ENCODE measurements at places on chromosomes 5 and 9.
A peak's percentile ranks its signal among the peaks of the same experiment; 100 is the strongest.

- no peak for DNase-seq
These were observed 15.2 kb downstream of the PCDH1 start for GRCh38 chr5:141862936-141863543.

GRCh38 chr9:37582548-37583157 lies 6.5 kb upstream of the FBXO10 start:
- DNase-seq: no peak

GRCh38 chr5:66680221-66680620 lies 84.0 kb downstream of the MAST4 start:
- no peak for DNase-seq

GRCh38 chr5:92956886-92957285 lies 624.1 kb downstream of the NR2F1-AS1 start:
- no peak for DNase-seq

- DNase-seq: no peak
These were observed 82.4 kb downstream of the NNT start for GRCh38 chr5:43685252-43685950.

DNA sequence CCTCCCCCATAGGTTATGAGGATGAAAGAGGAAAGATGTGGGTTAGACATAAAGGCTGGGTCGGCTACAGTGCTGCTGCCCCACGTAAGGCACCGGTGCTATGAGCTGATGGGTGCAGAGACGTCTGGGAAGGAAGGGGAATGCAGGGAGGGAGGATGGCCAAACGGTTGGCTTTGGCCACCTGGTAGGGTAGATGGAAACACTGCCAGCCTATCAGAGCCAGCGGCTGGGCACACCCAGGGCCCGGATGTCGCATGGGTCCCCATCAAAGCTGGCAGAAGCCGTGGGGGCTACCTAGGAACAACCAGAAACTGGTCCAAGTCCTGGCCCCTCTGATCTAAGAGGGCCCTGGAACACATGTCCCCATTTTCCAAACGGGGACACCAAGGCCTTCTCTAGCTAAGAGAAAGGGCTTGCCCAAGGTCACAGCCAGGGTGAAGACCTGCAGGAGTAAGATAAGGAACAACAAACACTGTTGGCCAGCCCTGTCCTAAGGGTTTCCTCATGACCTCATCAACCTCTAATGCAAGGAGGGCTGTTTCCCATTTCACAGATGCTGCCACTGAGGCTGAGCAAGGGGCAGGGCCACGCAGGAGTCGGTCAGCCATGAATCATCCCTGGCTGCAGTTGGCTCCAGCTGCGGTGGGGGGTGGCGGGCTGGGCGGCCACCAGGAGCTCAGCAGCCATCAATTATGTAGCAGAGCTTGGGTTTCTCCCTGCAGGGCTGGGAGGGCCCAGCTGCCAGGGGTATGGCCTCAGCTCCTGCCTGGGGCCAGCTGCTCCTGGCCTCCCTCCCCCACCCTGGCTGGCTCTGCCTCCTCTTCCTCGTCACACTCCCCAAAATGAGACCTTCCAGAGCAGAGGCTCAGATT lies 4.9 kb downstream of the SH3GLB2 start:
- DNase-seq: no peak

DNA sequence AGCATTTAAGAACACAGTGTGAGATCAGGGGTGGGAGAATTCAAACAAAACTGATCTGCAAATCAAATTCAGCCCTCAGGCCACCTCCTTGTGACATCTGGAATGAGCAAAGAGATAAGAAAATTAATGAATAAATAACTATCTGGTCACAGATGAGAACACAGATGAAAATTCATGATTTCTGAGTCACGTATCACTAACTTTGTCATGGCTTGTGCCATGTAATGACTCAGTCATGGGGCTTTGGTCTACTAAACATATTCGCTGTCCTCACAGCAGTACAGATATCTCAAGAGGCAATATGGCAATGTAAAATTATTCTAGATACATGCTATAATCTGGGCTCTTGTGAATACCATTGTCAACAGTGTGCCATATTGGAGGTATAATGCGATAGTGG lies 274.4 kb downstream of the MAN2A1 start:
- no peak for DNase-seq

- no peak for DNase-seq
These were observed 11.3 kb downstream of the WWC1 start for GRCh38 chr5:168302785-168303184.

DNA sequence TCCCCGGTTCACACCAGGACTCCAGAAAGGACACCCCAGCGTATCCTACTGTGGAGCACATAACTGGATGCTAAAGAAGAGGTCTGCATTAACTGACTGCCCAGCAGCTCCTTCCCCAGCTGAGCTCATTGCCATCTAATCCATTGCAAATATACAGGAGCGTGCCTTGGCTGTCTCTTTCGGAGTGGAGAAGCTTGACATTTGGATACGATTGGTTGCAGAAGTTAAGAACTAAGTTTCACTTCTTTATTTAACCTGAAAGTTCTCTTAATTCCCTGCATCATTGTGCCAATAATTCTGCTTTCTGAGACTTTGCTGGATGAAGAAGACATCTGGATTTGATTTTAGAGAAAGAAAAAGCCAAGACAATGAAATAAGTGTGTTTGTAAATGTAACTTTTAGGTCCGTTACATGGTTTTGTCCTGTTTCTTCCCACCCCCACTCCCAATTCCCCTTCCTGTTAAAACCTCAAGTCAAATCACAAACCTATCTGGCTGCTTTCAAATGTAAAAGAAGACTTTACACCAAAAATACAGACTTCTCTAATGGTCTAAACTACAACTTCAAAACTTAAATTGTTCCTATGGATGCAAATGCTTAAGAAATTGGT lies 33.9 kb downstream of the TAS2R1 start:
- no peak for DNase-seq

DNA sequence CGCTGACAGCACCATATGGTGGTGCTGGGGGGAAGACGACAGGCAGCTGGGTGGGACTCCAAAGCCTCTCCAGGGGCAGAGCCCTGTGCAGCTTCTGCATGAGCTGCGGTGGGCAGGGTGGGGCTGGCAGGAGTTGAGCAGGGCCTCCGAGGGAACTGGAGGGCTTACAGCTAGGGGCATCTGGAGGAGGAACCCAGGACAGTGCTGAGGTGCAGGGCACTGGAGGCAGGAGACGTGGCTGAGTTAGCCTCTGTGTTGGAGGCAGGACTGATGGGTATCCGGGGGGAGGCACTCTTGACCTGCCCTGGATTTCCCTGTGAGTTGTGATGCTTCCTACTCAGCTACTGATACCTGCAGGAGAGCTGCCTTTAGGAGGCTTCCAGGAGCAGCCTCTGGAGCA lies 45.0 kb downstream of the TENT4A start:
- peak; percentile 44 for DNase-seq

DNA sequence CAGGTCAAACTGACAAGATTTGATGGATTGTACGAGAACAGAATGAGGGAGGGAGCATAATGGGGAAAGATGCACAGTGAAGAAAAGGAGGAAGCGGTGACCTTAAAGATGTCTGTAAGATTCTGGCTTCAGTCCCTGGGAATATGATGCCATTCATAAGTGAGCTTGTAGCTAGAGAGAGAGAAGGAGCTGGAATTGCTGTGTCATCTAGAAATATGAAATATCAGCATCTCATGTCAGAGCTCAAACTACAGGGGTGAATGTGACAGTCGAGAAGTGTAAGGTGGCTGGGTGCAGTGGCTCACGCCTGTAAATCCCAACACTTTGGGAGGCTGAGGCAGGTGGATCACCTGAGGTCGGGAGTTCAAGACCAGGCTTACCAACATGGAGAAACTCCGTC lies 24.0 kb upstream of the WHRN start:
- no peak for DNase-seq

All from RWPE2 (cell line).